ENCODE measurements at places on chromosomes 16 and 17.

GRCh38 chr17:76725580-76726230, 701 bp downstream of the JMJD6 start:
- peak; percentile 68 for DNase-seq

- DNase-seq = no peak
Observed at GRCh38 chr16:11101695-11102522, 154.1 kb downstream of the SOCS1 start.

GRCh38 chr17:64084940-64085649, 44.8 kb downstream of the ERN1 start:
- DNase-seq = no peak

- no peak for DNase-seq
Observed at GRCh38 chr17:78434455-78435329, 56.2 kb downstream of the PGS1 start.

DNA sequence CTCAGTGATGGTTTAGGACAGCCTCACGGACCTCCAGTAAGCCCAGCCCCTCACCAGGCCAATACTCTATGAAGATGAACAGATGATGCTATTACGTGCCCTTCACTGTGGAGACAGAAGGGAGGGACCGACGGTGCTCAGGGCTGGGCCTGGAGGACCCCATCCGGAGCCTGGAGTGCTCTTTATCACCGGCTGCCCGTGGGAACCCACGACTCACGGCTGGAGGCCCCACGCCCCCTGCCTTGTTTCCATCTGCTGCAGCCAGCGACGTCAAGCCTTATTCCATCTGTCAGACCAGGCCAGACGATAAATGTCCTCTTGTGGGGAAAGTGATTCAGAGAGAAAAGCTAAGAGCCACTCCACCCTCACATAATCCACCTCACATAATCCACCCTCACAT, 4.0 kb upstream of the TIMM22 start:
- DNase-seq = no peak
